ENCODE measurements at places on chromosomes 2 and 18.

GRCh38 chr2:64631771-64632170 lies 21.9 kb downstream of the SERTAD2 start:
- no peak for DNase-seq

- DNase-seq = no peak
These were observed 153.1 kb upstream of the SLC14A2 start for GRCh38 chr18:45462179-45462578.

DNA sequence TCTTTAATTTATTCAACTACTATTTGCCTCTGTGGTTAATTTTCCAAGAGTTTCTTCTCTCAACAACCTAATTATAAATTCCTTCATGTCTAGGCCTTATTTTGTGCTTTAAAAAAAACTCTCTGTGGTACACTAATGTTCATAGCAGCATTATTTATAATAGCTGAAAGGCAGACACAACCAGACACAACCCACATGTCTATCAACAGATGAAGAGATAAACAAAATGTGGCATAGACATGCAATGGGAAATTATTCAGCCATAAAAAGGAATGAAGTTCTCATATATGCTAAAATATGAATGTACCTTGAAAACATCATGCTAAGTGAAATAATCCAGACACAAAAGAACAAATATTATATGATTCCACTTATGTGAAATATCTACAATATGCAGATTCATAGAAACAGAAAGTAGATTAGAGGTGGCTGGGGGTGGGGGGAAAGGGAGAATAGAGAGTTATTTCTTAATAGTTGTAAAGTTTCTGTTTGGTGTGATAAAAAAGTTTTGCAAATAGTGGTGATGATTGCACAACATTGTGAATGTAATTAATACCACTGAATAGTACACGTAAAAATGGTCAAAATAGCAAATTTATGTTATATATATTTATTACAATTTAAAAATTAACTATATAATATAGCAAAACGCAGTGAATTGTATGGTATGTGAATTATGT lies 28.1 kb upstream of the RASGRP3 start:
- no peak for DNase-seq

GRCh38 chr18:37252854-37253393 lies 312.7 kb downstream of the CELF4 start:
- DNase-seq = no peak

DNA sequence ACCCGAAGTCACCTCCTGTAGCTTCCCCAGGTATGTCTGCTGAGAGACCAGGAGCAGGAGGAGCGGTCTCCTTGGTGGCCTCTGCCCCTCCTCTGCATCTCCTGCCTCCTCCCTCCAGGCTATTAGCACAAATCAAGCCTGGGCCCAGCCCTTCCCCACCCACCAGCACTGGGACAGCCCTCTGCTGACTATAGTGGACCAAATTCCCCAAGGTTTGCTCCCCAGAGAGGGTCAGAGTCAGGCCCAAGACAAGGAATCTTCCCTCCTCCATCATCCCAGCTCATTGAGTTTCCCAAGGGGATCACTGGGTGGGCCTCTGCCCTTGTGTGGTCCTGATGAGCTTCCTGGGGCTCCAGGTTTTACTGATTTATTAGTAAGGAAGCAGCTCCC lies 62.1 kb downstream of the EMILIN2 start:
- no peak for DNase-seq

GRCh38 chr2:241082341-241083090 lies 19.6 kb downstream of the MTERF4 start:
- no peak for DNase-seq

DNA sequence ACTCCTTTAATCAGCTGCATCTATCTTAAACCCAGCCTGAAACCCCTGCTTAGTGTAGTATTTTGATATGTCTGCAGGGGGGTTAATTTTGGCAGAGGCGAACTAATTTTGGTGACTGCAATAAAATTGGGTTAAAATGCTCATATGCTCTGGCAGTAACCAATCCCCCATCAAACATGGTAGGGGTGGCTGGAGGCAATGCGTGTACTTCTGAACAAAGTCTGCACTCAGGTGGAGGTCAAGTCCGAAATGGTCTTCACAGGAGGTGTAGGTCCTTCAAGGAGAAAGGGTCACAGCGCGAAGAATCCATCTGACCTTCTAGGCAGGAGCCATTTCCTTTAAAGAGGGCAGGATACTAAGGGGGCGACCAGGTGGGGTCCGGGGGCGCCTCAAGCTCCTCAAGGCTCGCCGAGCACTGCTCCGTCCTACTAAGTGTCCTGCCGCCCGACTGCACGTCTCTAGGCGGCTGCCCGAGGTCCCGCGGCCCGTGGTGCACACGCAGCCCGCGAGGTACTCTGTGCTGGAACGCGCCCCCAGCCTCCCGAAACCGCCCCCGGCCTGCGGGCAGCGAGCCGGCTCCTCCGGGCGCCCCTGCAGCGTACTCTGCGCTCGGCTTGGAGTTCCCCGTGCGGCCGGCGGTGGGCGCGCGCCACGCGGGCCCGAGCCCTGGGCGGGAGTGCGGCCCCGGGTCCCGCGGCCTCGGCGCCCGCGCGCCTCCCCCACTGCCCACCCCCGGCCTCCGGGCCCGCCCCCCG lies 1.7 kb upstream of the LDLRAD4 start:
- DNase-seq = no peak

- DNase-seq = peak; percentile 9
These were observed 249.9 kb downstream of the PLCL1 start for GRCh38 chr2:198054299-198054698.

- peak; percentile 92 for DNase-seq
These were observed 9.0 kb upstream of the CWC22 start for GRCh38 chr2:180015951-180016709.

- DNase-seq = no peak
These were observed 16.3 kb upstream of the GAL3ST2 start for GRCh38 chr2:241760301-241760771.

DNA sequence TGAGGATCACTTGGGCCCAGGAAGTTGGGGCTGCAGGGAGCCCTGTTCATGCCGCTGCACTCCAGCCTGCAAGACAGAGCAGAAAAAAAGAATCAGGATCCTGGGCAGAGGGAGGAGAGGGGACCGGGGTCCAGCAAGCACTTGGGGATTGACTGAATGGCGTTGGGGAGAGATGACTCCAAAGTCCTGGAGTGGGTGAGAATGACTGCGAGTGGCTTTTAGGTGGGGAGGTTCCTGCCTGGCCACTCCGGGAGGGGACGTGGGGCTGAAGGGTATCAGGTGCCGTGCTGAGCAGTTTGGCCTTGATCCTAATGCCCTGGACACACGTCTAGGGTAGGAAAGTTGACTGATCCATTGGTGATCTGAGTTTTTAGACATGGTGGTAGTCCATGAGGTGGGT lies 3.5 kb upstream of the NFATC1 start:
- no peak for DNase-seq

- no peak for DNase-seq
These were observed 39.0 kb downstream of the TGFA start for GRCh38 chr2:70514612-70515055.

DNA sequence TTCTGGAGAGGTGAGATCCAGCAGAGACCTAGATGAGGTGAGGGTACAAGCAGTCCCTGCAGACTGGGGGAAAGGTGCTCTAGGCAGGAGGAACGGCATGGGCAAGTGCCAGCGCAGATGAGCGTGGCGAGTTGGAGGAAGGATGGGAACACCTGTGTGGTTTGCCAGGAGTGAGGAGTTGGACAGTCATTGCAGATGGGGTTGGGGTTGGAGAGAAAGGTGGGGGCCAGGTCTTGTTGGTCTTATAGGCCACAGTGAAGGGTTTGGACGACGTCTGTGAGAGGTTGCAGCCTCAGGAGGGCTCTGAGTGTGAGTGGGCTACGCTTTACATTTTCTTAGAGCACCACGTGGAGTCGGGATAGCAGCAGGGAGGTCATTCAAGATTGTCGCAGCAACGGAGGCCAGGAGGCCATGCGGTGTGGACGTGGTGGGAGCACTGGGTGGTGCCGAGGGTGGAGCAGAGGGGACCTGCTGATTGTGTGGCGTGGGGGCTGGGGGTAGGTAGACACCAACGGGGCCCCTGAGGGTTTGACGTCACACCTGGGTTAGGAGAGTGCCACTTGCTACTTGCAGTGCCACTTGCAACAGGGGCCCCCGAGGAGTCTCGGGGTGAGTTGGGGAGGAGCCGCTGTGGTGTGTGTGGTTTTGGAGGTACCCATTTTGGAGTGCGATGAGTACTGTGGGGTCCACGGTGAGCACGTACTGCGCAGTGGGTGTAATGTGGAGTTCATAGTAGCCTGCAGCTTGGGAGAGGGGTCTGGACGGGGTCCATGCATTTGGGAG lies 66.2 kb downstream of the LPIN1 start:
- no peak for DNase-seq

- no peak for DNase-seq
These were observed 2146.1 kb upstream of the CELF4 start for GRCh38 chr18:39711701-39712100.

DNA sequence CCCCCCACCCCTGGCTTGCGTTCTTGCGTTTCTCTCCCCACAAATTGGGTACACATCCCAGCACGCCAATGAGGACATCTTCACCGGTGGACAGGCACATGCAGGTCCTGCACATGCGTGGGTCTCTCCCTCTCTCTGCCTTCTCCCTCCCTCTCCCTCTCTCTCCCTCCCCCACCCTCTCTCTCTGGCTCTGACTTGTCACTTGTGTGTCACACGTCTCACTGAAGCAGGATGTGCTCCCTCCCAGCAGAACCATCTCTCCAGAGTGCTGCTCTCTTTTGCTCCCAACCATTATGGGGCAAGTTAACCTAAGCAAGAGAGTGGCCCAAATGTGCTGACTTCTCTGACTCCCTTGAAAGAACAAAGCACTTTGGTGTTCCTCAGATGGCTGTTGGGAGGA lies 120.8 kb upstream of the CAB39 start:
- DNase-seq = no peak

Measured in fibroblast of the conjunctiva (primary cell).